RCC 7860 (cell line): ENCODE measurements at places on chromosomes 7 and 10.

- DNase-seq, result no peak
Measured at GRCh38 chr7:100604976-100605911, 3.1 kb downstream of the PCOLCE start.

GRCh38 chr10:35795131-35795824, 153.2 kb upstream of the FZD8 start:
- peak; percentile 68 for DNase-seq

- no peak for DNase-seq
Measured at GRCh38 chr10:96987141-96987841, 155.2 kb downstream of the LCOR start.

DNA sequence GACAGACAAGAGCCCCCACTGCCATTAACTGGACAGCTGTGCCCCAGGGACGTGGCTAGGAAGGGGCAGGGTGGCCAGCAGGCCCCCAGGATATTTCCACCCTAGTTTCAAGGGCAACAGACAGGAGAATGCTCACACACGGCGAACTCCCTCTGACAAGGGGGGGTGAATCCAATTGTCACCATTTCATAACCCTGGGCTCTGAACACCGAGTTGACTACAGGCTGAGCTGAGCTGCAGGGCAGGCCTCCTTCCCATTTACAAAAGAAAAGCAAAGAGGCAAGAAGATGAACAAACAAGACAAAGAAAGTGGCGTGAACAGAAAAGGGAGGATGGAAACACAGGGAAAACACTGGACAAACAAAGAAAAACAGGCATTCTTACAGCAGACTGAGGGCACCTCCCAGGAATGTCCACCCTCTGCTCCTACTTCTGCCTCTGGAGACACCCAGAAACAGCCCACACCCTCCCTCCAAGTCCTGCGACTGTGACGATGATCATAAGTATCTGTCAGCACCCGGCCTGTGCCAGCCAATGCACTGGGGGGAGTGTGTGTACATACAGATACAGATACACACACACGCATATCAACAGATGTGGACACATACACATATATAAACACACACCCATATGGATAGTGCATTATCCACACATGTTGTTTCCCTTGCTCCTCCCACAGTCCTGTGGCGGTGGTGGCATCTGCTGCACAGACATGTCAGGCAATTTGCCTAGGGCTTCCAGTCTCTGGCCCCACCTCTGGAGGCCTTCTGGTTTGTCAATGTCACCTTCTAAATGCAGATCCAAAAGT, 66.2 kb downstream of the FAM53B start:
- no peak for DNase-seq

- DNase-seq, result no peak
Measured at GRCh38 chr10:101451667-101452069, 97.7 kb downstream of the BTRC start.

DNA sequence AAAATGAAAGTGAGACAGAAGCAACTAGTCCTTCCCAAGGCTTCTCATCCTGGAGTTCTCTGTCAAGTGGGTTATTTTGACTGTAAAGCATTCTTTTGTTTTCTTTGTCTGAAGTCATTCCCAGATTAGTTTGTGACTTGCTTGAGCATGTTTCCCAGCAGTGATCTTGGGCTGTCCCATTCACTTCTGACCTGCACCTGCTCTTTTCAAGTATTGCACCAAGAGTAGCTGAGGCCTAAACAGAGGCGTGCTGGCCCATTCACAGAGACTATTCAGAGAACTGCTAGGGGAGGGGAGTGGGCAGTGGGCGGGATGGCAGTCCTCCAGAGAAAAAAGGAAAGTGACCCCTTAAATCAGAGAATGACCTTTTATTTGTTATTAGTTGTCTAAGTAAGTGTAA, 61.3 kb downstream of the CACNA2D1 start:
- no peak for DNase-seq

DNA sequence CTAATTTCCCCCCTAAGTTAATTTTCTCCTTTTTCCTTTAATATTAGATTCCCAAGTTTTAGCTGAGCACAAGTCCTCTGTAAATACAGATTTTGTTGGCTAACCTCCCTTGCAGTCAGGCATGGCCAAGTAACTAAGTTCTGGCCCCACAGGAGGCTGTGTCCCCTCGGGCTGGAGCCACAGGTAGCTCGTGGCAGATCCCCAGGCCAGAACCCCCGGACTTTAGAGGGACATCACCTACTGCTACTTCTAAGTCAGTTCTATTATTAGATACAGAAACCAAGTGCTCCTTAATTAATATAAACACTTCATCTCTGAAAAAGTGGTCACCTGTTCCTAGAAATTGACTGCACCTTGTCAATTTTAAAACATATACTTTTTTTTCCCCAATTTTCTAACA, 46.1 kb upstream of the NCAPG2 start:
- no peak for DNase-seq

- DNase-seq, result no peak
Measured at GRCh38 chr7:80386686-80387085, 125.2 kb downstream of the GNAT3 start.

- no peak for DNase-seq
Measured at GRCh38 chr10:74994854-74995253, 116.6 kb upstream of the SAMD8 start.

GRCh38 chr10:13400196-13400965, 52.3 kb upstream of the SEPHS1 start:
- no peak for DNase-seq

GRCh38 chr10:95556994-95557767, 4.0 kb downstream of the SORBS1 start:
- no peak for DNase-seq

- peak; percentile 58 for DNase-seq
Measured at GRCh38 chr10:74081192-74081803, 69.3 kb downstream of the AP3M1 start.

DNA sequence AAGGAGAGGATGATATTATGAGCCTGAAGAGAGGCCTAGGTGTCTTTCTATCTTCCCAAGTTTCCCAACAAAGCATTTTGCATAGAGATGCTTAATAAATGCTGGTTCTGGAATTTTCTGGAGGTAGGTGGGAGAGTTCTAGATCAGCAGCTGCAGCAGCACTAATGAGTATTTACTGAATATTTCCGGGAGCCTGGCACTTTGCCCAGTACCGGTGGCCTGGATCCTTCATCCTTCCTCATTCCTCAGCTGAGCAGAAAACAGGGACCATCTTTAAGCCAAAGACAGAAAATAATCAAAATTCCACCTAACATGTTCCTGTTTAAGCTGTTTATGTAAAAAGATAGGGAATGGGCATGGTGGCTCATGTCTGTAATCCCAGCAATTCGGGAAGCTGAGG, 813.2 kb upstream of the AUTS2 start:
- peak; percentile 55 for DNase-seq

- DNase-seq, result no peak
Measured at GRCh38 chr10:66917104-66917503, 8.7 kb upstream of the LRRTM3 start.

GRCh38 chr7:107815254-107815882, 12.3 kb upstream of the SLC26A3 start:
- no peak for DNase-seq

- DNase-seq, result no peak
Measured at GRCh38 chr10:49334964-49335363, 36.0 kb downstream of the C10orf71 start.

- DNase-seq, result no peak
Measured at GRCh38 chr7:69228212-69228811, 370.0 kb upstream of the AUTS2 start.

- DNase-seq, result no peak
Measured at GRCh38 chr10:53479365-53479764, 706.8 kb upstream of the MBL2 start.

DNA sequence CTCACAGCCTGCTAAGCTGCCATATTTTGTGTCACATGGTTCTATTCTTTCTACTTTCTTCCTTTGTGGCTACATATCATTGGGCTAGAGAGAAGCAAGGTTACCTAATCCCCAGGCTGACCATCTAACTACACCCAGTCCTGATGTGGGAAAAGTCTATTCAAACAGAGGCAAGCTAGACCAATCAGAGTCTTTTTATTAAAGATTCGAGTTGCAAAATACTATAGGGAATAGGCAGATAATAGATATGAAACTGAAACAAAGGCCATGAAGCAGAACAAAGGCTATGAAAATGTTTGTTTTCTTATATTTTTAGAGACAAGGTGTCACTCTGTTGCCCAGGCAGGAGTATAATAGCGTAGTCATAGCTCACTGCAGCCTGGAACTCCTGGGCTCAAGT, 36.7 kb downstream of the MTERF1 start:
- no peak for DNase-seq

- DNase-seq, result peak; percentile 99
Measured at GRCh38 chr10:33237736-33238624, 96.5 kb downstream of the NRP1 start.

DNA sequence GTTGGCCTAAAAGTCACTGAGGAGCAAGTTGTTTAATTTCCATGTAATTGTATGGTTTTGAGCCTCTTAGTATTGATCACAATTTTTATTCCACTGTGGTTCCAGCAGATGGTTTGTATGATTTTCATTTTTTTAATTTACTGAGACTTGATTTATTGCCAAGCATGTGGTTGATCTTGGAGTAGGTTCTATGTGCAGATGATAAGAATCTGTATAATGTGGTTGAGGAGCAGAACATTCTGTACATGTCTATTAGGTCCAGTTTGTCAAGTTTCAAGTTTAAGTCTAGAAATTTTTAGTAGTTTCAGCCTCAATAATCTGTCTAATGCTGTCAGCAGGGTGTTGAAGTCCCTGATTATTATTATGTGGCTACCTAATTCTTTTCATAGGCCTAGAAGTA, 22.7 kb upstream of the ZWINT start:
- DNase-seq, result no peak

GRCh38 chr7:40299097-40299496, 164.3 kb downstream of the SUGCT start:
- DNase-seq, result peak; percentile 92

GRCh38 chr10:64732372-64732957, 1211.3 kb downstream of the REEP3 start:
- DNase-seq, result no peak

DNA sequence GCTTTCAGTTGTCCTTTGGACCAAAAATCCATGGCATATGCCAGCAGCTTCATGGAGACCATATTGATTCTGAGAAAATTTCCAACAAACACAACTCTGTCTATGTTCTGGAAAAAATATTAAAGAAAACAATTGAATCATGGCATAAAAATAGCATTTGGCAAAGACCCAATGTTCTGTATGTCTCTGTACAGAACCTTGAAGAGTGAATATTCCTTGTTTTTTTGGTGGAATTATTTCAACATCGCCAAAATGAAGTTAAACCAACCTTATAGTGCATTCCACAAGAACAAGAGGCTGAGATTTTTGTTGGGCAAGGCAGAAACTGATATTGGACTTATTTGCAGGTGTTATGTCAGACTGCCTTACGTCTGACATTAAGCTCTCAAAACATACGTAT, 53.3 kb upstream of the SLC16A12 start:
- no peak for DNase-seq

- DNase-seq, result no peak
Measured at GRCh38 chr10:96585736-96586418, 935 bp downstream of the TM9SF3 start.

DNA sequence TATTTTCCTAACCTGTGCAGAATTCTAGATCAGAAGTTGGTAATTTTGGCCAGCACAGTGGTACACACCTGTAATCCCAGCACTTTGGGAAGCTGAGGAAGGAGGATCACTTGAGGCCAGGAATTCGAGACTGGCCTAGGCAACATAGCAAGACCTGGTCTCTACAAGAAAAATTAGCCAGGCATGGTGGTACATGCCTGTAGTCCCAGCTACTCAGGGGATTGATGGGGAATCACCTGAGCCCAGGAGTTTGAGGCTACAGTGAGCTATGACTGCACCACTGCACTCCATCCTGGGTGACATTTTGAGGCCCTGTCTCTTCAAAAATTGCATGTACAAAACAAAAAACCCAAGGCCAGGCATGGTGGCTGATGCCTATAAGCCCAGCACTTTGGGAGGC, 8.6 kb downstream of the PGAM1 start:
- DNase-seq, result no peak

DNA sequence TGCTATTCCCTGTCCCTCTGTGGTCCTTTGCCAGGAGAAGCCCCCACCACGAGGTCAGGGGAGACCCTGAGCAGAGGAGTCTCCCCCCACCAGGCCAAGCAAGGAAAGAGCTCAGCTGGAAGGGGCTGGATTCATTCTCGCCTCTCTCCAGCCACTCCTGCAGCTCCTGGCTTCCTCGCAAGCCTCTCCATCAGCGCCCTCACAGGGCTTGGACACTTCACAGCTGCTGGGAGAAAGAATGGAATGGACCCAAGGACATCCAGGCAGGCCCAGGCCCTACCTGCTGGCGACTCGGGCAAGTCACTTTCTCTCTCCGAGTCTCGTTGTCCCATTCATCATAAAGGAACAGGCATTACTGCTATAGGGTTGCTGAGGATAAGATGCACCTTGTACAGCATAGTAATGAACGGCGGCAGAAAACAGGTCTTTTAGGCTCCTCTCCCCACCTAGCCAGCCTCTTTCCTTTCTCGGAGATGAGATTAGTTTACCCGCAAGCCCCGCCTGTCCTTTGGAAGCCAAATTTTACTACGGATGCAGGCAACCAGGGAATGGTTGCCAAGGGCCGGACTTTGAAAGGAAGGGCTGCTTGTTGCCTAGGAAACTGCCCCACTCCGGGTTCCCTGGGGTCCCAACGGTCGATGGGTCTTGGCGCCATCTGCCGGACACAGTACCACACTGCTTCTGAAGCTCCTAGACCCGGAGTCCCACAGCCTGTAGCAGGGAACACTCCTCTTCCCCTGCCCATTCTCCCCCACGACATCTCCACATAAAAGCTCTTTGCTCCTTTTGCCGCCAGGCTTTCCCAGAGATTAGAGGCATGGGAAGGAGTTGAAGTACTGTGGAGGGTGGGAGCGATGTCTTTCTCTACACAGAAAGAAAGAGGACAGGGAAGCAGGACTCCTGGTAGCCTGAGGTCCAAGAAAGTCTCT, 22.3 kb downstream of the IMPDH1 start:
- peak; percentile 40 for DNase-seq

GRCh38 chr10:97719602-97720001, 6.1 kb downstream of the MARVELD1 start:
- no peak for DNase-seq

DNA sequence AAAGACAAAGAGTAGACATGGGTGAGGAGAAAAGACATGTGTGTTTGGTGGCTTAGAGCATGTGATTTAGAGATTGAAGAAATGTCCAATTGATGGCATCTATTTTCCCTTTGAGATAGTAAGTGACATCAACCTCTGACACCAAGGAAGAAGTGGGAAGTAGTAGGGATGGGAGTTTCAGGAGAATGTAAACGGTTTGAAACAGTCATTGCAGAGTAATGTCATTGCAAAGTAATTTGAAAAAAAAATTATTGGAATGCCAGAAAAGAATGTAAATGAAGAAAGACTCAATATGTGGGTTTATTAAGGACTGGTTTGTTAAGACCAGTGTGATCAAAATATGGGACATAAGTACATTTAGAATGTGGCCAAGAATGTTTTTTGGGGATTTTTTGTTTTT, 26.6 kb downstream of the GNG11 start:
- peak; percentile 21 for DNase-seq

- DNase-seq, result no peak
Measured at GRCh38 chr7:25617214-25617613, 388.9 kb upstream of the NPVF start.
